Stimulated activated naive CD4-positive, alpha-beta T cell (primary cell): ENCODE measurements at places on chromosomes 1 and 21.

DNA sequence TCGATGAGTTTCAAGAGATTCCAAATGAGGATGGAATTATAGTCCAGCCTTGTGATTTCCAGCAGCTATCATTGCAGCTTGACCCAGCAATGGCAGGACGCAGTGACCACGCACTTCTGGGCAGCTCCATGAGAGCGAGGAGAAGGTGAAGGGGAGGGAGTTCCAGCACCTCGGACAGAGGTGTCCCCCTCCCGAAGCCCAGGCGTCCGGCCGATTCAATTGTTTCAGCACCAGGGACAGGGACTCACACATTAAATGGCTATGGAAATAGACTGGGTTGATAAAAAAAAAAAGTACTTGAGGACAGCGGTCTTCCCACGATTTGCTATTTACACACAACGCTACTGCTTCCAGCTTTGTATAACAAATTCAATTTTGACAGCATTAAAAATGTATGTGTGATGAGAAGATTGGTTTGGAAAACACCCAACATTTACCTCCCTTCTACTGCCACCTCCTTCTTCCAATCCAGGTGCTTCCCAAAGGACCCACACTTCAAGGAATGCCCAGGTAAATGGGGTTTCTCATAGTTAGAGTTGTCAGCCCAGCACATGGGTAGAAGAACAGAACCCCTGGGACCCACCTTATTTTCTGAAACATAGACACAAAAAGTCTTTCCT is 71.8 kb downstream of the DISP3 start:
- no peak for DNase-seq

DNA sequence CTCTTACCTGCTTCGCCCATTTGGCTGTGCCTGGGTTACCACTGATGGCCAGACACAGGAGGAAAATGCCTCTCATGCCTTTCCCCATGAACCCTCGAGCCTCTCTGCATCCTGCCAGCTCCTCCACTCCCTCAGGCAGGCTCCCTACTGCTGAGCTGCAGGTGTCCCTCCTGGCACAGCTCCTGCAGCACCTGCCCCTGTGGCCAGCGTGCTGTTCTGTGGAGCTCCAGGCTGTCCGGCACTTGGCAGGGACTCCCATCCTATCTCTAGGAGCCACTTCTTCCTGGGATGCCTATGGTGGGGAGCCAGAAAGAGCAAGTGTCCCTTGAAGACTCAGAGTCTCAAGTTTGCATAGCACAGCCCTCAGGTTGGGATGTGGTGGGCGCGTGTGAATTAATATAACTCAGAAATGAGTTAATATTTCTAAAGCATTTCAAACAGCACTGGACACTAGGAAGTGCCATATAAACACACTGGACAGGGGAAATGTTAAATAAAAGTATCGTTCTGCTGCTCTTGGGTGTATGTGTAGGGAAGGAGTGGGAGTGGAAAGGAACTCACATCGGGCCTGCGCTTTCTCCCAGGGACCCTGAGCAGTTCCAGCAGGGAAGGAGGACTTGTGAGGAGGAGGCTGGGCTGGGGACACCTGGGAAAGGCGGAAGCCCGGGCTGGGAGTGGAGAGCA is 2.7 kb downstream of the LRRC71 start:
- no peak for DNase-seq

DNA sequence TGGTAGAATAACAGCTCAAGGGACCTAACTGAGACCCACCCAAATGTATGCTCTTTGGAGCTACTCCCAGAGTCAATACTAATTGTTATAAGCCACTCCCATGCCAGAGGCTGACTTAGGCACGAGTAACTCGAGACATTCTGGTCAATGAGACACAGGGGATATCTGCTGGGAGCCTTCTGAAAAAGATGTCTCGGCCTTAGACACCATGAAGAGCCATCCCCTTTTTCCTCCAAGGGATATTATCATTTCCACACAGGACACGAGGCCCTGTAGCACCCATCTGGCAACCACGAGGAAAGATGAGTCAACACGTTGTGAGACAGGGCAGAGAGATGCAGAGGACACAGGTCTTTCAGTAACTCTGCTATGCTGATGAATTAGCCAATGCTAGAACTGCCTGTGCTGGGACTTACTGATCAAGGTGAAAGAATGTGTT is 30.7 kb downstream of the ITPKB start:
- no peak for DNase-seq

DNA sequence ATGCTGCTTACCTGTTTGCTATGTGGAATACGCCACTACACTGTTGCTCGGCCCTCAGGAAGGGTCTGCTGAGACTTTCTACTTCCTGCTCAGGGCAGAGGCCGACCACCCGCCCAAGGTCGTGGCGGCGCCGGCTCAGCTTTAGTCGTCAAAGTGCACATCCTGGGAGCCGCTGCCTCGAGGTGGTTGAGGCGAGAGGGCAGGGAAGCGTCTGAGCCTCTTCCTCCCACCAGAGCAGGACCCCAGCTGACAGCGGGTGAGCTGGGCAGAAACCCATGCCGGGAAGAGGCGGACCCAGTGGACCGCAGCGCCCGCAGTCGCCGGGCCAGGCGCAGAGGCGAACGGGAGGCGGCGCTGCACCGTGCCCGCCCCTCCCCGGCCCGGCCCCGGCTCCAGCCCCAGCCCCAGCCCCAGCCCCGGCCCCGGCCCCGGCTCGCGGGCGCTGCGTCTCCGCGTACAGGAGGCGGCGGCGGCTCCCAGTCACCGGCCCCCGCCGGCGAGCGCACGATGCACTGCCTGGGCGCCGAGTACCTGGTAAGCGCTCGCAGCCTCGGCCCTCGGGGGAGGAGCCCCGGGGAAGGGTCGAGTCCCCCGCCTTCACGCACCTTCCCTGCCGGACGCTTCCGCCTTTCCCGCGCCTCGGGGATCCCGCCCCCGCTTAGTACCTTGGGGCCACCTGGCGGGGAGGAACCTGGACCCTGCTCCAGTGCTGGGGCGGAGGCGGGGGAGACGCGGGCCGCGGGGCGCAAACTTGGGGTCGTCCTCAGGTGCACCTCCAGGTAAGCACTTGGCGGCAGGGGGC is at the start of gene SLC44A3:
SLC44A3 (plus strand) TSS at position 413 of the 802 bp plus-strand sequence; CDS start at position 508, 95 bp downstream.
- DNase-seq: no peak

GRCh38 chr1:218624052-218624451 is 278.9 kb downstream of the TGFB2 start:
- DNase-seq: no peak

DNA sequence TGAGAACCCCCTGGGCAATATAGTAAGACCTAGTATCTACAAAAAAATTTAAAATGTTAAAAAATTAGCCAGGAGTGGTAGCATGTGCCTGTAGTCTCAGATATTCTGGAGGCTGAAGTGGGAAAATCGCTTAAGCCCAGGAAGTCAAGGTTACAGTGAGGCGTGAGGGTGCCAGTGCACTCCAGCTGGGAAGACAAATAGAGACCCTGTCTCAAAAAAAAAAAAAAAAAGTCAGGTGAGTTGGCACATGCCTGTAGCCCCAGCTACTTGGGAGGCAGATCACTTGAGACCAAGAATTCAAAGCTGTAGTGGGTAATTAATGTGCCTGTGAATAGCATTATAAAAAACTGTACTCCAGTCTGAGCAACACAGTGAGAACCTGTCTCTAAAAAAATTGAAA is 4.6 kb downstream of the BECN2 start:
- no peak for DNase-seq

DNA sequence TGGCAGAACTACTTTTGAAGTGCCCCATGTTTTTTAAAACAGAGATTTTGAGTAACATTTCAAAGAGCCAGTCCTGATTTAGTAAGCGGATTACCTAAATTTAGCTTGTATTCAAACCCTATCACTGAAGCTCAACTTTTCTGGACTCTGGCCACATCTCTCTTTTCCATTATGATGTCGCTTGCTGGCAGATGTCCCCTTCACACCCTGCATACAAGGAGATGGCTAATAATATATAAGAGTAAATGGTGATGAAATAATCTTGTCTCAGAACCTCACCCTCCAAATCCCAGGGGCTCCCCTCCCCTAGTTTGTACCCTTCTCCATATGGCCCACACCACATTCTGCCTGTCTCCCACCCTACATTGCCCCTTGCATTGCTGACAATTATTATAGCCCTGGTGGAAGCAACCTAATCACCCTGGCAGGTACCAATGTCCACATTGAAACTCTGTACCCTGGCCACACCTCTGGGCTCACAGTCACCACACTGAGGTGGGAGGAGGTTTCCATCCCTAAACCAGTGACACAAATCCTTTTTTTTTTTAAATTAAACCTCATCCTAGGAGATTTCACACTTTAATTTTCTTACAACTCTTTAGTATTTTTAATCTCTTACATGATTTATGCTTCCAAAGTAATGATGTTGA is 106.0 kb upstream of the SYT6 start:
- DNase-seq: no peak

GRCh38 chr21:31213787-31214186 is 130.3 kb downstream of the TIAM1 start:
- no peak for DNase-seq

DNA sequence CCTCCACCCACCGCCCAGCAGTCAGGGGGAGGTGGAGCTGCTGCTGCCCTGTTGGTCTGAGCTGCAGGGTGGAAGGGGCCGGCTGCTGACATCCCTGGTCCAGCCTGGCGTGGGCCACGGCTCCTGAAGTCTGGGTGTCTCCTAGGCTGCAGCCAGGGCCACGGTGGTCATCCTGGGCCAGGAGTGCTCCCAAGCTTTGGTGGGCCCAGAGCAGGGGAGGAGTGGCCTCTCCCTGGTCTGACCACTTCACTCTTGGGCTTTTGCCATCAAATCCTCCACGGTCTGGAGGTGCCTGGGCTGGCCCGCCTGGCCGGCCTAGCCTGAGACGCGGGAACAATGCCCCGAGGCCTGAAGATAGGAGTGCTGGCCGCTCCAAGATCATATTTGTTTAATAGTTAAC is 5.8 kb downstream of the PRDM16 start:
- DNase-seq: no peak

- DNase-seq: no peak
Measured at GRCh38 chr1:233615571-233615970, 1.7 kb downstream of the KCNK1 start.

GRCh38 chr1:27372808-27373690 is 1.6 kb downstream of the FCN3 start:
- no peak for DNase-seq

DNA sequence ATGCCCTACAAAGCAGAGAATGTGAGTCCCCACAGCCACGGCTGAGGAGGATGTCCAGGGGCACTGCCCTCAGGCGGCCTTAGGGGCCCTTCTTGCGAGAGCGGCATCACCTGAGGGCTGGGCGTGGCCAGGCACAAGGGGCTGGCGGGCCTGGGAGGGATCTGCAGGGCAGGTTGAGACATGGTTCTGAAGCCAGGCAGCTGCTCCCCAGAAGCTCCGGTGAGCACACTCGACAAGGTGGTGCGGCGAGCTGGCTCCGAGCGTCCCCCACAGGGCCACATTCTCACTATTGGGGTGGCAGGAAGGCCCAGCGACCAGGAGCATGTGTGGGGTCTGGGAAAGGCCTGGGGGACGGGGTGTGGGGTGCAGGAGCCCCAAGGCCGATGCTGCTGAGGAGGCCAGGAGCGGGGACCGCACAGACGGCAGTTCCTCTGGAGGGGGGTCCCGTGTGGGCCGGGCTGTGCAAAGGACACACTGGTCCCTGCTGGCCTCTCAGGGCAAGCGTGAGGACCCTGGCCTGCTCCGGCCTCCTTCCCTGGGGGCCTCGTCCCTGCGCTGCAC is 47.2 kb downstream of the MORN1 start:
- no peak for DNase-seq

- no peak for DNase-seq
Measured at GRCh38 chr1:226310637-226311195, 1.8 kb upstream of the LIN9 start.

GRCh38 chr1:115593365-115594259 is 48.2 kb upstream of the VANGL1 start:
- DNase-seq: no peak

DNA sequence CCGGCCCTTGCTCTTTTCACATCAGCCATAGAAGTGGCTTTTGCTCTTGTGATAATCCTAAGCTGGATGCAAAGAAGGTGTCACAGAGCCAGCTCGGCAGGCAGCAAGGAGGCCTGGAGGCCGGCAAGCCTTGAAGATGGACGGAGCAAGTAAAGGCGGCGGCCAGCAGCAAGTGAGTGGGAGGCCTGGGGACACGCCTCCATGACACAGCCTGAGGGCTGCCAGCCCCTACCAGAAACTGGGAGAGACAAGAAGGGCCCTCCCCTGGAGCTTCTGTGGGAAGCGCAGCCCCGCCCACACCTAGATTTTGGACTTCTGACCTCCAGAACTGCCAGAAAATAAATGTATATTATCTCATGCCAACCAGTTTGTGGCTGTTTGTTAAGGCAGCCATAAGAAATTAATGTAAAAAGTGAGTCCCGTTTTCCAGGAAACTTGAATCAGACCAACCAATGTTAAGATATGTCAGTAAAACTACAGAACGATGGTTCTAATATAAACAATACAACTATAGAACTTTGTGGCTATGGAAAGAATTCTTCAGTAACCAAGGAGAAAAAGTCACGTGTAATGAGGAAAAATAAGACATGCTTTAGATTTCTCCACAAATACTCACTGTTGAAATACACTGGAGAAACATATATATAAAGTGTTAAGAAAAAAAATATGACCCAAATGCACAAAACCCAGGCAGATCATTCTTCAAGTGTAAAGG is 49.9 kb downstream of the BACE2 start:
- no peak for DNase-seq

GRCh38 chr21:43892984-43893535 is 28.0 kb downstream of the AGPAT3 start:
- no peak for DNase-seq

GRCh38 chr21:46031484-46031883 is 49.9 kb downstream of the COL6A1 start:
- no peak for DNase-seq

GRCh38 chr1:83750201-83750600 is 248.7 kb downstream of the TTLL7 start:
- DNase-seq: no peak

DNA sequence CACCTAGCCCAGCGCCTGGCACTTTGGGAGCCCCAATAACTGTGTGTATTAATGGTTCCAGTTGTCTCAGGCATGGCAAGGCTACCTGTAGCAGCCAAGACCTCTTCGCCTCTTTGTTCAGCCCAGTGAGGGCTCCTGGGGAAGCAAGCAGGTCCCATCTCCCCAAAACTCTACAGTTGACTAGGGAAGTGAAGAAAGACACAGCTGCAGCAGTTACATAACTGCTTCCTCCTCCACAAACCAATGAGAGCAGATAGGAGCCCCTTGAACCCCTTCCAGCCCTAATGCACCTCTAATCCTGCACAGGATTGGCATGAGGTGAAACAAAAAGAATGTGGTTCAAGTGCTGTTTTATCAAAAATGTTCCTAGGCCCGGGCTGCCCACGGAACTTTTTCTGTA is 100.5 kb downstream of the SYF2 start:
- no peak for DNase-seq
